ENCODE measurements at places on chromosomes 4 and X. TPM values are rescaled to one million over a fixed set of nuclear protein-coding genes. Genes with fewer than 3 reads are reported as not detected.

DNA sequence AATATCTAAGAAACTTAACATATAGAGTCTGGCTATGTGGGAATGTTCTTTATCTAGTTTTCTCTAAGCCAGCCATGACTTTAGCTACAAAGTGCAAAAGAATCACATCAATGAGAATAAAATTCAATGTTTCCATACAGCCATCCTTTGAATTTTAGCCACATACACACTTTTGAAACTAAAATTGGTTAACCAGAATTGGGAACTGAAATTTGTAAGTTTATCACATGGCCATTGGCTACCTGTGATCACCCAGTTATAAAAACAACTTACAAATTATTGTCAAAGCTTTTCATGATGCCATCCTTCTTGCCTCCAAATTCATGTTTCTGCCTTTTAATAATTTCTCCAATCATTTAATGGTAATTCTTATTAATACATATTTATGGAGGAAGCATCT lies 49.9 kb downstream of the PAK3 start:
- no peaks in the 10 kb centered on the region for H3K36me3 ChIP-seq
- DNase-seq, result no peak
- H3K27ac ChIP-seq, result no peak overlapping the region
- H3K27me3 ChIP-seq, result peaks cover 9% of the 10 kb centered on the region
- no peaks in the 10 kb centered on the region for H3K4me1 ChIP-seq
- H3K4me3 ChIP-seq, result no peak overlapping the region

DNA sequence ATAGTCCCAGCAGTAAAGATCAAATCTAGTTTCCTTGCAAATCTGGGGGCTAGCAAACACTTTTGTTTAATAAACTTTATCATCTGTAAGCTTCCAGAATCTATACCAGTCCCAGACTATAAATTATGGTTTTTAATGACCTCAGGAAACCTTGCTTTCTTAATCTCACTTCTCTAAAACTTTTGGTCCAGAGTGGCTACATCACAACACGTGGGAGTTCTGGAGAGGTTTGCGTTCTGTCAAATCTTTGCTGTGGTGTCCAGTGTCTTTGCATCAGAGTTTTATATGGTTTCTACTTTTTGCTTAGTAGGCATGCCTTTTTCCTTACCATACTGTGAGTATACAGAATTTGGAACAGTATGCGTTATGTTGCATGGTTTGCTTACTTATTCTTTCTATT lies 193.9 kb downstream of the ANK2 start:
- no peak overlapping the region for H3K4me3 ChIP-seq
- no peaks in the 10 kb centered on the region for H3K27me3 ChIP-seq
- no peak for DNase-seq
- H3K27ac ChIP-seq, result no peak overlapping the region

DNA sequence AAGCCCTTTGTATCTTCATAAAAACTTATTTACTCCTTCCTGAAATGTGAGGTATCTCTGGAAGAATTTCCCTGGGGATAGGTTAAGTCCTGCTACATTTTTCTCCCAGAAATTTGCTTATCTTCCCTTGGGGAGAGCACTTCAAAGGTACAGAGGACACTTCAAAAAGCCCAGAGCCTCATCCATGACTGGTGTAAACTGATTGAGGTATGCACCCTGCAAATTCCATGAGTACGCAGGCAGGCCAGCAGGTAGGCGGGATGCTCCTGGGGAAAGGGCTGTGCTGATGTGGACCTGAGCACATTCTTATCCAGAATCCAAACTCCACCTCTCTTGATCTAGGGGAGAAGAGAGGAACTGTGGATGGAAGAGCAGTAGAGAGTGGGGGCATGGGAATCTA lies 26.3 kb upstream of the RASGEF1B start:
- H3K4me3 ChIP-seq, result no peak overlapping the region
- H3K27me3 ChIP-seq, result no peaks in the 10 kb centered on the region
- H3K27ac ChIP-seq, result no peak overlapping the region
- H3K36me3 ChIP-seq, result no peaks in the 10 kb centered on the region
- DNase-seq, result peak; percentile 17
- H3K4me1 ChIP-seq, result no peaks in the 10 kb centered on the region

GRCh38 chrX:48975541-48975940 lies 3.9 kb upstream of the KCND1 start:
- no peak overlapping the region for H3K27ac ChIP-seq
- H3K36me3 ChIP-seq, result peaks cover 8% of the 10 kb centered on the region
- peaks cover 3% of the 10 kb centered on the region for H3K4me1 ChIP-seq
- H3K4me3 ChIP-seq, result no peak overlapping the region

- H3K27ac ChIP-seq, result no peak overlapping the region
- no peaks in the 10 kb centered on the region for H3K27me3 ChIP-seq
- DNase-seq, result no peak
- H3K4me1 ChIP-seq, result no peaks in the 10 kb centered on the region
- H3K36me3 ChIP-seq, result no peaks in the 10 kb centered on the region
Measured at GRCh38 chr4:83603129-83603528, 67.2 kb downstream of the GPAT3 start.

- no peak for DNase-seq
- H3K27ac ChIP-seq, result no peak overlapping the region
- H3K4me3 ChIP-seq, result no peak overlapping the region
- no peaks in the 10 kb centered on the region for H3K4me1 ChIP-seq
- H3K36me3 ChIP-seq, result no peaks in the 10 kb centered on the region
Measured at GRCh38 chrX:52217494-52218160, 32.9 kb downstream of the MAGED4 start.

DNA sequence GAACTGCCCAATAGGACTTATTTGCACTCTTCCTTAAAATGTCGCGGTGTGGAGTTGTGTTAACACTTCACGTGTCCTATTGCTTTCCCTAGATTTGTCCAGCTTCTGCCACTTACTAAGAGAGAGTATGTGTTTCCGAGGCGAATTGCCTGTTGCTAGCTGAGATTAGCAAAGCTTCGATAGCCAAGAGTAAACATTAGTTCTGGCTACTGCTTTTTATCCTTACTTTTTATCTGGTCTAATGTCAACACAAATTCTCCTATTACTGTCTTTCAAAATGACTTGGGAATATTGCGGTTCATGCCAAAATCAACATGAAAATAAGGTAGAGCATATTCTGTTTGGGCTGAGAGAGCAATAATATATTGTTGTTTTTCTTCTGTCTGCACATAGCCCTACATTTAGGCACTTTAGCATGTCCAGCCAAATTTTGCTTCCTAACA lies 90.4 kb upstream of the VEGFC start:
- no peak for DNase-seq
- H3K27ac ChIP-seq, result peak overlapping the region; percentile 88
- no peaks in the 10 kb centered on the region for H3K36me3 ChIP-seq

- H3K4me1 ChIP-seq, result no peaks in the 10 kb centered on the region
- H3K27me3 ChIP-seq, result no peaks in the 10 kb centered on the region
- H3K36me3 ChIP-seq, result no peaks in the 10 kb centered on the region
- no peak overlapping the region for H3K27ac ChIP-seq
Measured at GRCh38 chrX:141638550-141638949, 49.0 kb downstream of the SPANXA2 start.

GRCh38 chrX:101551380-101551767 lies 1.0 kb downstream of the ARMCX1 start:
- peak overlapping the region; percentile 77 for H3K4me3 ChIP-seq
- H3K27me3 ChIP-seq, result no peaks in the 10 kb centered on the region
- no peaks in the 10 kb centered on the region for H3K4me1 ChIP-seq
- H3K27ac ChIP-seq, result no peak overlapping the region

GYPE gene
- 0.29 TPM for total RNA-seq

DNA sequence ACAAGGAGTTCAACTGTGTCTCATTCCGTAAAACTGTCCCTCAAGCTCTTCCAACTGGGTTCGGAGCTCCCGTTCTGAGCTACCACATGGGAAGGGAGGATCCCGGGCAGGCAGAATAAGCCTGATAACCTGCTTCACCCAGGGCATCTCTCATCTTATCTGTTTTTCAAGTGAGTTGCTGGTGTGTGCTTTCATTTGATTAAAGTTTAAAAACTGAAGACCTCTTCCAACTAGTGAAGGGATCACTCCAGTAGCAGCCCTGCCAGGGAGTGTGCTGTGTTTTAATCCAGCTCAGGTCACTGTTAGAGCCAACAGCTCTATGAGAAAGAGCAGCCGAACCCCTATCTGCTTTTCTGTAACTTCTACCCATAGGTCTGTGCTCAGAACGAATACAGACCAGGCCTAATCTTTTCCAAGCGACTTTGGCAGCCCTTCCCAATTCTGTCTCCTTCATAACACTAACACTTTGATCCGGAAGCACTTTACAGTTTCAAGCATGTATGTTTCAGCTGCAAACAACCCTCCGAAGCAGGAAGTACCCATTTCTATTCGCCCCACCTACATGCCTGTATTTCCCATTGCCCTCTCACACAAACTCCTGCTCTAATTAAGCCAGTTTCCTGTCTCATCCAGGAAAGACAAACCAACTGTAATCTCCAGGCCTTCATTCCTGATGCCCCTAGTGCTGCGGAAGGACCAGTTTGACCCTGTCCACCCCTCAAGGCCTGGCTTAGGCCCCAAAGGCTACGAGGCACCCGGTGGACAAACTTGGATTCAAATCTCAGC lies 60.9 kb downstream of the IRF2 start:
- H3K27me3 ChIP-seq, result no peaks in the 10 kb centered on the region
- H3K4me1 ChIP-seq, result peaks cover 22% of the 10 kb centered on the region
- H3K27ac ChIP-seq, result no peak overlapping the region
- no peak overlapping the region for H3K4me3 ChIP-seq
- peaks cover 30% of the 10 kb centered on the region for H3K36me3 ChIP-seq

- DNase-seq, result no peak
- no peaks in the 10 kb centered on the region for H3K4me1 ChIP-seq
- no peak overlapping the region for H3K27ac ChIP-seq
- H3K4me3 ChIP-seq, result no peak overlapping the region
Measured at GRCh38 chrX:18348047-18348446, 6.4 kb downstream of the SCML2 start.

- DNase-seq, result no peak
- peak overlapping the region; percentile 50 for H3K27ac ChIP-seq
- no peaks in the 10 kb centered on the region for H3K27me3 ChIP-seq
- H3K4me1 ChIP-seq, result peaks cover 13% of the 10 kb centered on the region
- H3K36me3 ChIP-seq, result no peaks in the 10 kb centered on the region
Measured at GRCh38 chr4:113026556-113026955, 22.9 kb upstream of the ANK2 start.

DNA sequence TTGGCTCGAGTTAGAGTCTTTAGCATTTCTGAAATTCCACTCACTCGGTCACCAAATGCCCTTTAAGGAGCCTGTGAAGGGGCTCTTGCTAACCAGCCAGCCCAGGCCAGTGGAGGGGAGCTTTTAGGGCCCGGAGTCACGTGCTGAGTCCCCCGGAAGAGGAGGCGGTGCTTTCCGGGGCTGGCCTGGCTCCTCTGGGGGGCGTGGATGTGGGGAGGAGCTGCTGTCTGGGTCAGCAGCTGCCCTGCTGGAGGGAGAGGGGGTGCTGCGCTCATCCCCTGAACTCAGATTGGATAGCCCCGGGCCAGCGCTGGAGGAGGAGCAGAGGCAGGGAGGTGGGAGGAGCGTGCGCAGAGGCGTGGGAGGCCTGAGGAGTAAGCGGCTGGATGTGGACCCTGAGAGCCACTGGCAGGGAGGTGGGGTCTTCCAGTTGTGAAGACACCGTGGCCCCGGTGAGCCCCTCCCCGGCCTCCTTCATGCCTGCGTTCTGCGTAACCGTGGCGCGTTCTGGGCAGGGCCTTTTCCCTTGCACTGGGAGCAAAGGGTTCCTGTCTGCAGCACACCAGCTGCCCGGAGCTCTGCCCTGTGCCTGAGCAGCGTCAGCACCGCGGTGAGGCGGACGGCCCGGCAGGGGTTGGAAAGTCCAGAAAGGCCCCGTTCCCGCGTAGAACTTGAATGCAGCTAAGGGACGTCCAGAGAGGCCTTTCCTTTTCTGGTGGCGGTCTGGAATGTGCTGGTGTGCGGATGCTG lies 19.7 kb downstream of the MAEA start:
- peak overlapping the region; percentile 68 for H3K4me3 ChIP-seq
- H3K27ac ChIP-seq, result peak overlapping the region; percentile 66
- H3K27me3 ChIP-seq, result no peaks in the 10 kb centered on the region
- DNase-seq, result peak; percentile 100
- peaks cover 22% of the 10 kb centered on the region for H3K36me3 ChIP-seq

SORBS2 gene
- total RNA-seq, result 50.7 TPM

DNA sequence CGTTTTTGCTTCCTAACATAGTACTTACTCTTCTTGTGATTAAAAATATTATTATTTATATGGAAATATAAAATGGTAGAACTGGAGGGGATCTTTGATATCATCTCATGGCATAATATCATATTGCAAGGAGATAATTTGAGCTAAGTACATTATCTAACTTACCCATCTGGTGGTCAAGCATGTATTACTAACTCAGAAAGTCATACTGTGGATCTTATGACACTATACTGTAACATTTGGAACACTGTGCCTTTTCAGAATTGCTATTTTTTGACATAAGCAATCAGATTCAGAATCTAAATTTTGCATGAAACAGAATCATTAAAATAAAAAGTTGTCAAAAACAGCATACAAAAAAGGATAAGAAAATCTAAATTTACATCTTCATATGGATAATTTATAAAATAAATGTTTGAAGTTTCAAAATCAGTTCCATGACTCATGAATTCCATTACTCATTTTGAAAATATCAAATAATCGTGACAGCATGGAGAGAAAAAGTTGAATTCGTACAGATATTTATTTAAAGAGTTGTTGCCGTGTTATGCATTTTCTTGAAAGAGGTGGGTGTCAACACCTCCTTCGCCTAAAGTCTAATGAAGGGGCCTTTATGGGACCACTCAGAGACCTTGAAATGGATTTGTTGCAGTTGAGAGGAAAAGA lies 928.1 kb downstream of the PDHA2 start:
- no peak for DNase-seq
- H3K4me1 ChIP-seq, result no peaks in the 10 kb centered on the region
- H3K4me3 ChIP-seq, result no peak overlapping the region
- H3K36me3 ChIP-seq, result no peaks in the 10 kb centered on the region
- no peaks in the 10 kb centered on the region for H3K27me3 ChIP-seq

DNA sequence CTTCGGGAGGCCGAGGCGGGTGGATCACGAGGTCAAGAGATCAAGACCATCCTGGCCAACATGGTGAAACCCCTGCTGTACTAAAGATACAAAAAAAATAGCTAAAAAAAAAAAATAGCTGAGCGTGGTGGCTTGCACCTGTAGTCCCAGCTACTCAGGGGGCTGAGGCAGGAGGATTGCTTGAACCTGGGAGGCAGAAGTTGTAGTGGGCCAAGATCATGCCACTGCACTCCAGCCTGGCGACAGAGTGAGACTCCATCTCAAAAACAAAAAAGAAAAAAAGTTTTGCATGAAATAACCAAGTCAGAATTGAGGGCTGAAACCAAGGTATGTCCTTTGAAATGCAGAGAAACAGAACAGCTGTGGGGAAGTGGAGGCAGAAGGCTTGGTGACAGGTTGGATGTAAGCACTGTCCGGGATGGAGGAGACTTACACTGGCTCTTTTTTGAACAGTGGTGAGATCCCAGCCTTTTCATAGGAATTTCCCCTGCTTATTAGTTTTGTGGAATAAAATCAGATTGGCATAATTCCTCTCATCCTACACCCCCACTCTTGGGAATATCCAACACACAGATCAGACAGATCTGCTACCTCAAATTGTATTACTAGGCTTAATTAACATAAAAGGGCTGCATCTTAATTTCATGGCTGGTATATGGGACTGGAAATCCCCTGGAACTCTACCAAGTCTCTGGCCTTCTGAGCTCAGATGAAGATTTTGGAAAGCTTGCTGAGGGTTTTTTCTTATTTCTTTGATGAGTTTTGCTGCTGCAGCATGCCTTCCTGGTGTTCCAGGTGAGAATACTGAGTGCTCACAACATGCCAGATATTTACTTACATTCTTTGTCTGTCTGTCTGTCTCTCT lies 18.8 kb upstream of the C4orf36 start:
- peaks cover 4% of the 10 kb centered on the region for H3K4me1 ChIP-seq
- no peak overlapping the region for H3K27ac ChIP-seq
- no peak for DNase-seq
- no peaks in the 10 kb centered on the region for H3K27me3 ChIP-seq
- no peaks in the 10 kb centered on the region for H3K36me3 ChIP-seq
- H3K4me3 ChIP-seq, result no peak overlapping the region

- no peak overlapping the region for H3K4me3 ChIP-seq
- H3K36me3 ChIP-seq, result no peaks in the 10 kb centered on the region
- H3K27ac ChIP-seq, result no peak overlapping the region
- H3K4me1 ChIP-seq, result no peaks in the 10 kb centered on the region
Measured at GRCh38 chr4:11011249-11011648, 326.7 kb upstream of the CLNK start.
